ENCODE measurements at places on chromosomes 7 and 10.

GRCh38 chr10:24462889-24463552 is 254.1 kb downstream of the KIAA1217 start:
- no peak for DNase-seq

GRCh38 chr7:3892686-3893085 is 591.6 kb downstream of the SDK1 start:
- no peak for DNase-seq

DNA sequence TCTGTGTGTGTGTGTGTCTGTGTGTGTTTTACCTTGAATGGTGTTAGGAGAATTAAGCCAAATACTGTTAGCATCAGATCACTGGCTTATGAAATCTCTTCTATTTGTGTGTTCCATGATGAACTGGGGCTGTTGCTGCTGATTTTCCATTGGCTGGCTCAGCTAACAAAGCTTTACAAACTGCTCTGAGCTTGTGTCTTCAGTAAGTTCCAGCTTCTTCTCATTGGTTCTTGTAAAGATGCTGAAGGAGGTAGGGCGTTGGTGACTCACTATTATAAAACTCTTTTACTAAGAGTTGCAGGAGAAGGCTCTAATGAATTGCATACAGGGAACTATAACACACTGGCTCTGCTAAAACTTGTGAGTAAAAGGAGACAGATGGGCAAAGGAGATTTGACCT is 136.4 kb upstream of the PRKCQ start:
- DNase-seq, result no peak

- no peak for DNase-seq
Measured at GRCh38 chr7:107387573-107388219, 82.2 kb upstream of the GPR22 start.

DNA sequence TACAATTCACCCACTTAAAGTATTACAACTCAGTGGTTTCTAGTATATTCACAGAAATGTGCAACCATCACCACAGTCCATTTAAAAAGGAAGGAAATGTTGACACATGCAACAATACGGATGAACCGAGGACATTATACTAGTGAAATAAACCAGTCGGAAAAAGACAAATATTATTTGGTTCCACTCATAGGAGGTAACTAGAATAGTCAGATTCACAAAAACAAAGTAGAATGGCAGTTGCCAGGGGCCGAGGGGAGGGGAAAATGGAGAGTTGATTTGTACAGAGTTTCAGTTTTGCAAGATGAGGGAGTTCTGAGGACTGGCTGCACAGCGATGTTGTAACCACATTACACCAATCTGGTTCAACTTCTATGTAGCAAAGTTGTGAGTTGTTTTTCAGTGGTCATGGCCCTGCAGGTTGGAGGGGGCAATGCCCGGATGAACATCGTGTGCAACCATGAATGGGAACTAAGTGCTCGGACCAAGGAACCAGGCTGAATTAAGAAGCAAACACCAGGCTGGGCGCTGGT is 17.6 kb upstream of the TNPO3 start:
- DNase-seq, result peak; percentile 18

DNA sequence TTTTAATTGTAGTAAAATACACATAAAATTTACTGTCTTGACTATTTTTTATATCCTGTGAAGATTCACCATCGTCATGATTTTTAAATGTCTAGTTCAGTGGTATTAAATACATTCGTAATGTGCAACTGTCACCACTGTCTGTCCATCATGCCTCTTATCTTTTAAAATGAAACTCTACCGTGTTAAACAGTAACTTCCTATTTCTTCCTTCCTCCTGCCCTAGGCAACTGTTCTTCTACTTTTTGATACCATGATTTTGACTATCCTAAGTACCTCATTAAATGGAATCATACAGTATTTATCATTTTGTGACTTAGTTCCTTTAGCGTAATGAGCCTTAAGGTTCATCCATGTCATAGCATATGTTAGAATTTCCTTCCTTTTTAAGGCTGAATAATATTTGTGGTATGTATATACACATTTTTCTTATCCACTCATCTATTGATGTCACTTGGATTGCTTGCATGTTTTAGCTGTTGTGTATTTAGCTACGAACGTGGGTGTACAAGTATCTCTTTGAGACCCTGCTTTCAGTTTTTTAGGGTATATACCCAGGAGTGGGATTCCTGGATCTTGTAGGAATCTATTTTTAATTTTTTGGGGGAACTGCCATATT is 13.5 kb downstream of the SLK start:
- no peak for DNase-seq

All from CD4-positive, alpha-beta T cell treated with Interferon alpha-2 for 1 hour (primary cell).